ENCODE measurements at places on chromosomes 3 and 15. TPM values are rescaled to one million over a fixed set of nuclear protein-coding genes. Genes with fewer than 3 reads are reported as not detected.

- DNase-seq, result no peak
These were observed 90.2 kb downstream of the NTRK3 start for GRCh38 chr15:88166082-88166993.

DNA sequence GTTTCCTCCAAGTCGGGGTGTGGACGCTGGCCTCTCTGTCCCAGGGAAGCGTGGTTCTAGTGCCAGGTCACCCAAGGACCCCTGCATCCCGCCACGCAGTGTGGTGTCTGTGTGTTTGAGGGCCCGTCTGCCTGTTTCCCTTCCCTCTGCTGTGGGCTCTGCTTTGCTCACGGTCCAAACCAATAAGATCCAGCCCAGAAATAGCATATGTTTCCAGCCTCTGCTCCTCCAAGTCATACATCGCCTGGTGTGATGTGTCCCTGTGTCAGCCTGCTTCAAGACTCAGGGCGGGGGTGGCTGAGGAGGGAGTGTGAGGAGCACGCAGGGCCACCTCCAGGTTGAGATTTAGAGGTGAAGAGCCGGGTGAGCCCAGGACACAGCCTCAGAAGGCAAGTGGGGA, 21.9 kb upstream of the RPL29 start:
- no peak for DNase-seq

GRCh38 chr3:172776049-172776717, 25.7 kb downstream of the ECT2 start:
- no peak for DNase-seq

DNA sequence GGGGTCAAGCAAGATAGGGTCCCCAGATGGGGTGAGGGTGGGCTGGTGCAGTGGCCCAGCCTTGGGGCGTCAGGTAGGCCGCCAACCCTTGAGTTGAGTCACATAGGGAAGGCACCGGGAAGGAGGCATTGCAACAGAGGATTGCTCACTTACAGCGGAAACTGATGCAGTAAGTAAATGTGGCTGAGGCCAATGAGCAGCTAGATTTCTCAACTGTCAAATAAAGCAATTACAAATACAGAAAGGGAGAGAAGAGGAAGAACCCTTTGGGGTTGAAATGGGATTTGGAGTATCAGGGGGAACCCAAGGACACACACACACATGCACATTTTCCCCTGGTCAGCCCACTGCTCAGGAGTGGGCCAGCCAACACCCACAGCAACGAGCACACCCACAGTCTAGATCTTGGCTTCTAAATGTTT, 44.0 kb downstream of the CHSY1 start:
- no peak for DNase-seq

- DNase-seq, result no peak
These were observed 54.5 kb downstream of the OSBPL10 start for GRCh38 chr3:31926543-31926942.

- DNase-seq, result peak; percentile 70
These were observed 16.9 kb downstream of the MRPL46 start for GRCh38 chr15:88450125-88450798.

GRCh38 chr15:90115783-90116182, 13.5 kb upstream of the IDH2 start:
- DNase-seq, result no peak

DNA sequence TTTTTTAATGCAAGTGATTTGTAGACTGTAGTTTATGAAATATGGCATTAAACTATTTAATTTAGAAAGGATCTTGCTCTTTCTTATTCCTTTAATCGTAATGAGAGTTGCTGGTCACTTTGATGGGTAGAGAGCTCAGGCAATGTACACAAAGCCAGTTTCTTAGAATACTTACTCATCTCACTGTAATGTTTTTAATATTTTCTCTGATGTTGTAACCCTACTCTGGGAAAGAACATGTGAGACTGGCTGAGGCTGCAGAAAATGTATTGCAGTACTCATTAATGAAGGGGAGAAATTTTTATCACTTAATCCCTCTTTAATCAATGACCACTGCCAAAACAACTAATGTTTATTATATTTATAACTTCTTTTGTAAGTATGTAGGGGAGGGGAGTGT, 479.4 kb upstream of the KCNMB2 start:
- DNase-seq, result no peak

DNA sequence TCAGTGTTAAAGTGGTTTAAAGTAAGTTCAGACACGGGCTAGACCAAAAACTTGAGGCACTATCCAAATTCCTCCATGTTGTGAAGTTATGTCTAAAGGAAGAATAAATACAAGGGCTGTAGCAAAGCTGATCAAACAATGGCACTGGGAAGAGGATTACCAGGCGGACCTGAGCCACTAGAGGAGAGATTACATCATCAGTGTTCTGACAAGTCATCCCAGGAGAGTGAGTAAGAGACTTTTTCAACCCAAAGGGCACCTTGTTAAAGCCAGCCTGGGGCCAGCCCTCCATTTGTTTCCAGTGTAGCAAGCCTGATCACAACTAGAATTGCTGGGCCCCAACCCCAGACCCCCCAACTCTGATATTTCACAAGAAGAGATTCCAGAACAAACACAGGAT, 166.9 kb downstream of the DCLK3 start:
- no peak for DNase-seq

GRCh38 chr3:3227640-3228039, 48.1 kb upstream of the CRBN start:
- DNase-seq, result no peak

- DNase-seq, result no peak
These were observed 6.6 kb downstream of the PRKCD start for GRCh38 chr3:53167418-53168174.

GRCh38 chr3:38730281-38730680, 80.8 kb upstream of the SCN5A start:
- no peak for DNase-seq

GRCh38 chr15:53851110-53851848, 91.8 kb upstream of the WDR72 start:
- peak; percentile 19 for DNase-seq

DNA sequence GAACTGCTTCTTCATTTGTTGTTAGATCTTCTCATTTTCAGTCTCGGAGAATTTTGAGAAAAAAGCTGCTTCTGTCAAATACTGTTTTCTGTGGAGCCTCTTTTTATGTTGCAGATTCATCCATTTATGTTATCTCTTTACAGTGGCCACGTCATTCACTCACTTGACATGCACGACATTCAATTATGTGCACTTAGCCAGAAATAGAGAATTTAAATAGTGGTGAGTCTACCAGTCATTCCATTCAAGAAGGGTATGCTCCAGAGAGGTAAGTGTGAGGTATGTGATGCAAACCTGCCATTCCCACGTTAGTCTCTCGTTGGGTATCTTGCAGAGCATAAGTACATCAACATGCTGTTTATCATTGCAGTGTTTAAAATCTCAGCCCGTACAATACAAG, 9.8 kb downstream of the ARPP19 start:
- no peak for DNase-seq

DNA sequence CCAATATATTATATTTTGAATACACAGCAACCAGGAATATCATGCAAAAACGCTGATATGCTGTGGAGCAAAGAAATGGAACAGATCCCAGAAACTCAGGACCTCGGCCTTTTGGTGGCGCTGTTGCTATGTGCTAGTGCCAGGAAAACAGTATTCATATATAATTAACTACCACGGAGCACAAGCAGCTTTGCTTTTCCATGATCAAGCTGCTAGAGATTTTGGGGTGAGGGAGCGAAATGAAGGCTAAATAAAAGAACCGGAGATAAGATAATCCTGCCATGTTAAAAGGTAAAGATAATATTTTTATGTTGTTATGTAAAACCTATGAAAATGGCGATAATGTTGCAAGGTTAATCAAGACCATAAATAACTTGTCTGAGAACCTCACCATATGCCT, 157.7 kb upstream of the FAM3D start:
- peak; percentile 85 for DNase-seq

- DNase-seq, result no peak
These were observed 136.2 kb downstream of the MBNL1 start for GRCh38 chr3:152404976-152405375.

- DNase-seq, result no peak
These were observed 8.1 kb downstream of the CTNNB1 start for GRCh38 chr3:41207355-41207754.

DNA sequence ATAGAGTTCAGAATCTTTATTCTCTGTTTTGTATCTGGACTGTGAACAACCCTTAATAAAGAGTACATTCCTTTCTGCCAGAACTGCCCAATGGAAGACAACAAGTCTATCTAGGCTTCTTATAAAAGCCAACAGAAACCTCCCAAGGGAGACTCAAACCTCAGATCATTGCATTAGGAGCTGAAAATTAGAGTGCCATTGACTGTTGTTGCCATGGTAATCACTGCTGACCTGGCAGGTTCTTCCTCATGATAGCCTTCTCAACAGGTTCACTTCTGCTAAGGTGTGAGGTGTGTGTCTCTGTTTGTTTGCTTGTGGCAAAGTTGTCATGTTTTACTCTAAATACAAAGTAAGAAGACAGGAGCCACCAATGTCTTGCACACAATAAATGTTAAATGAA, 79.2 kb downstream of the TMEM108 start:
- no peak for DNase-seq

DNA sequence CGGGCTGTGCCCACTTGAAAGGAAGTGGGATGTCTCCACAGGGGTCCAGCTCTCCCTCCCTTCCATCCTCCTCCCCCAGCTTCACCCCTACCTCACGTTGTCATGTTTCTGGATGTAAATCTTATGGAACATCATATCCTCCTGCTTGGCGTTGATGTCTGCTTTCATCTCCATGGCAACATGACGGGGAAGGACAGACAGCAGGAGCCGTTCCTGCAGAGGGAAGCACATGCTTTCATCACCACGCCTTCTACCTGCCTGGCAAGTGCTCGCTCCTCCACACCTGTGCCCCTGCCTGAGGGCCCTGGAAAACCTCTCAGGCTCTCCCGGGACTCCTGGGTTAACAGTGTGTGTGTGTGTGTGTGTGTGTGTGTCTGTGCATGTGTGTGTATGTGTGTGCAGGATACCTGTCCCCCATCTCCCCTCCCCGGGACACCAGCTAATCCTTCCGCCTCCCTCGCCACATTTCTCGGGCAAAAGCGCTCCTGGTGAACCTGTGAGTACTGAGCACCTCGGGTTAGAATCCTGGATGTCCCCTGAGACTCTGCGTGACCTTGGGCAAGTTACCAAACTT, 101.1 kb downstream of the ADCY5 start:
- no peak for DNase-seq

- no peak for DNase-seq
These were observed 23.4 kb upstream of the NRG4 start for GRCh38 chr15:76035593-76035992.

DNA sequence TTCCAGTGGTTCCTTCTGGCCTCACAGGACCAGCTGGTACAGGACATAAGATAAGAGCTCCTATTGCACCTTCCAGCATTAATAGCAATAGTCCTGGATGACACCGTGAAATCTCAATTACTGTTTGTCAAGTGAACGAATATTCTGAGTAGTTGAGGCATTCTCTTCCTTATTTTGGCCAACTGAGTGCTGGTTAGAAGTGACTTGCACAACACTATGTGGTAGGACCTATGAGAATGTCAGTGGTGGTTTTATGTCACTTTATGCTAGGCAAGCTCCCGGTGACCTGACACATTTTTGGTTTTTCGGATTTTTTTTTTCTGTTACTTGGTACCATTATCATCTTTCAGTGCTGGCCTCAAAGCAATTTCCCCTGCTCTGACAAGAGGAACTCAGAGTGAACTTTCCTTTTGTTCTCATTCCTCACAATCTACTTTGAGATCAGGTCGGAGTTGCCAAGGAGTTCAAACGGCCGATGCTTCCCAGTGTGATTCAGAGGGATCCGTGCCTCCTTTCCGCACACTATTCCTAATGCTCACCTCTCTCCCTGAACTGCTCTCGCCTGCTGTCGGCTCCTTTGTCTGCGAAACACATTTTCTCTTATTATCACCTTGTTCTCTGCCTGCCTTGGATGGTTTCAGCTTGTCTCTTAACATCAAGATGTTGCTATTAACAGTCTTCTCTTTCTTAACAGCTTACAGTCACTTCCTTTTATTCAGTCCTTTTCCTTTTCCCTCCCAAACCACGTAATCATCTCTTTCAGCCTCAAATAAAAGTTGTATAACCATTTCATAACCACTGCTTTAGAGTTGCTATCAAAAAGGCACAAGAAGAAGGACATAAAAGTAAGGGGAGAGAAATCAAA, 35.8 kb downstream of the QTRT2 start:
- DNase-seq, result no peak

DNA sequence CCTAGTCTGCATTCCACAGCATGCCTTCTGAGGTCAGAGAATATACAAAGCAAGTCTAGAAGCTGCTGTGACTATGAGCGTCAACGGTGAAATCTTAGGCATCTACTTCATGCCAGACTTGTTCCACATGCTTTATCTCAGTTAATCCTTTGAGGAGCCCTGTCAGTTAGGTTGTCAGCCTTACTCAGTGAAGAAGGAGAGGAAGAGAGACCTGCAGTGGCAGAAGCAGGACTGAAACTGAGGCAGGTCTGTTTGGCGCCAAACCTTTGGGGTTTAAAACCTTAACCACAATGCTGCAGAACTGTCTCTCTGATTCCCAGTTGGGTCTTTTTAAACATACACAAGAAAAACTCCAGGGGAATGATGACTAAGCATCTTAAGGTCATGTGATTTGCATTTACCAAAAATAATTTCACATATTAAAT, 139.0 kb upstream of the LIPC start:
- no peak for DNase-seq

DNA sequence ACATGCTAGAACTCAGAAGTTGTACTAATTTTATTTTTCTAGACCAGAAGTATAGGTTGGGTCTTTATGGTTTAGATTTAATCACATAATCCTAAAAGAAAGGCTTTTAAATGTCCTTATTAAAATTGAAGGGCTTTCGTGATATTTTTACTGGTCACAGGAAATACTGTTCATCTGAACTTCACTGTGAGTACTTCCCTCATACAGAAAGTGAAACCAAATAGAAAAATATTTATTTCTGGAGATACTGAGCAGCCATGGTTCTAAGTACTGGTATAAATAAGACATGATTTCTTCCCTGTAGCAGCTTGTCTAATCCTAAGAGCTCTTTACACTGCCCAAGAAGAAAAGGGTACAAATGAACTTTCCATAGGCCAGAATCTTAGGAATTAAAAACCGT, 2.0 kb downstream of the SNRK start:
- DNase-seq, result no peak

DNA sequence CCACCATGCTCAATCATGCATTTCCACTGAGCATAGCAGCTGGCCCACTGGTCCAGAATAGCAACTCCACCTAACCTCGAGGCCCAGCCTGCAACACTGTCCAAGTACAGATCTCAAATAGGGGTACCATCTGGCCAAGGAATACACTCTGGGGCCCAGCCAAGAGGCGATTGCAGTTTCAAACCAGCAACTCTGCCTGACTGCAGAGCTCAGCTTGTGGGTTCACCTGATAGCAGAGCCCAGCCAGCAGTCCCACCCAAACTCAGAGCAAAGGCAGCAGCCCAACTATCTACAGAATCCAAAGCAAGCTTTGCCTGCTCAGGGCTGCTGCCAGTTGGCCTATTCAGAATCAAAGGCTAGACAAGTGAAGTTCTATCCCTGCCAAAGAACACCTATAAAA, 30.5 kb downstream of the POLQ start:
- DNase-seq, result no peak

GRCh38 chr15:43094416-43095030, 11.3 kb downstream of the UBR1 start:
- no peak for DNase-seq

CASR gene
- 0.32 TPM for total RNA-seq

KLHL18 gene
- 28.7 TPM for total RNA-seq

HDGFL3 gene
- total RNA-seq, result 7.3 TPM

ITPKA gene
- 57.5 TPM for total RNA-seq

NAALADL2 gene
- total RNA-seq, result 20.8 TPM

WDR53 gene
- total RNA-seq, result 5.8 TPM

GNAT1 gene
- total RNA-seq, result not detected

FETUB gene
- not detected for total RNA-seq

LRRIQ4 gene
- total RNA-seq, result not detected

TRPM1 gene
- not detected for total RNA-seq

UBA7 gene
- total RNA-seq, result 139 TPM

TFDP2 gene
- 61.4 TPM for total RNA-seq

LRRC3B gene
- 0.35 TPM for total RNA-seq

CPNE9 gene
- not detected for total RNA-seq
